ENCODE measurements at places on chromosomes 1 and 21.

- DNase-seq = no peak
These were observed 593.1 kb upstream of the CAMK1G start for GRCh38 chr1:208990456-208990855.

DNA sequence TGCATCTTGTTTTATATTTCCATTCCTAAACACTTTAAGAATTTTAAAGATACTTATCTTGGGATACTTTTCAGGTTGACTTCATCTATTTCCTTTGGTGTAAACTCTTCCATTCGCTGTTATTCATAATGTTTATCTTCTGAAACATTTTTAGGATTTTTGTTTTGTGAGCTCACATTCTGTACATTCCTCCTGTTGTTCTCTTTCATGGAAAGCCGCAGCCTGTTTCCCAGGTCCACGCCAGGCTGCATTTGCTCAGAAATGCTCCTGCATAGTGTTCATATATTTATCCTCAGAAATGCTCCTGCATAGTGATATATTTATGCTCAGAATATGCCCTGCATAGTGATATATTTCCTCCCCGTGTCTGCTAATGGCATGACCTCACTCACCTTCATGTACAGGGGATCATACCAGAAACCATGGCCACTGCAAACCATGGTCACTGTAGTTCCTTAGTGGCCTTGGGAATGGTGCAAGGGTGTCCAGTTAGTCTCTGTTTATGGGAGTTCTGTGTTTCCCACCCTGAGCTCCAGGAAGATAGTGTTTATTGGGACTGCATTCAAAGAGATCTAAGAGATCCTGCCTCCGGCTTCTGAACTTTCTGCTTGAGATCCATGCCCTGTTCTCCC, 153.9 kb upstream of the GREM2 start:
- DNase-seq = no peak

DNA sequence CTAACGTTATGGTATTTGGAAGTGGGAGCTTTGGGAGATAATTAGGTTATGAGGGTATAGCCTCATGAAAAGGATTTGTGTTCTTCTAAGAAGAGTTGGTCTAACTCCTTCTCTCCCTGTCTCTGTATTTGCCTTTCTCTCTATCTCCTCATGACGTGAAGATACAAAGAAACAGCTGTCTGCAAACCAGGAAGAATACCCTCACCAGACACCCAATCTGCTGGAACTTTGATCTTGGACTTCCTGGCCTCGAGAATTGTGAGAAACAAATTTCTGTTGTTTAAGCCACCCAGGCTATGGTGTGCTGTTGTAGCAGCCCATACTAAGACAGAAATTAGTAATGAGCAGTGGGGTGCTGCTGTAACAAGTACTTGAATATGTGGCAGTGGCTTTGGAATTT, 16.1 kb downstream of the C1orf141 start:
- DNase-seq = no peak

GRCh38 chr1:187001198-187001889, 172.6 kb downstream of the PLA2G4A start:
- no peak for DNase-seq

DNA sequence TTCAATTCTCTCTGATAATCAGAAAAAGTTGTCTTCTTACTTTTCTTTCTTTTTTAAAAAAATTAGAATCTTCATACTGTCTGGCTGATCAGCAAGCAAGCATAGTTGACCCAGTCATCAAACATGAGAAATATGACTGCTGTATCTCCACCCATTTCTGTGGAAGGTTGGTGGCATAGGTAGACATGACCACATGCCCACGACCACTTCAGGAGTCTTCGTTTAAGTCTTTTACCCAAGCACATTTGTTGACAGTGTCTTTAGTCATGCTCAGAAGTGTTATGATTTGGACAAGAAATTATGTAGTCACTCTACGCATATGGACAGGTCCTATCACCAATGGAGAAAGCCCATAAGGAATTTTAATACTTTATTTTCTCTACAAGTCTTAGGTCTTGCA, 74.8 kb upstream of the HSPA13 start:
- no peak for DNase-seq

DNA sequence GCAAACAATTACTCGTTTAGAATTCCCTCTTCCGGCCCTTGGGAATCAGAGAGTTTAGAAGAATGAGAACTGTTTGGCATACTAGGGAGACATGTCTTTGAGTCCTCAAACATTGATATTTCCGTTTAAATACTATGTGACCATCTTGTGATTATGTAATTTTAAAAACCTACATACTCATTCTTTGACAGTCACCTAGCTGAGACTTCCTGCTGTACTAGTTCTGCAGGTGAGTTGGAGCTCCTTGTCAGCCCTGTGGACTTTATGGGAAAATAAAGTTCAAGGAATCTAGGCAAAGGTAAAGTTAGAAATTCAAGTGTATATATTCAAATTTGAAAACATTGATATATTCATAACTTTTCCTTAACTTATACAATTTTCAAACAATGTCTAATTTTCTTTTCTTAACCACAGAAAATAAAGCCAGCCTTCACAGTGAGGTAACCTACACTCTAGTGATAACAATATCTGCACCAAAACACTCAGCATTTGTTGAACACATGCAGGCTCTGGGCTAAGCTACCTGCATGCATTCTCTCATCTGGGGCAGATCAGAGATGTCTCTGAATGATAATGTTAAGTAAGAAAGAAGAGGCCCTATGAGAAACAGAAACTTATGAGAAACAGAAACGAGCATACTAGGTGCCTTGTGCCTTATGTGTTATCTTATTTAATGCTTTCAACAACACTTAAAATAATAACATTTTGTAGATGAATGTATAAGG, 67.0 kb upstream of the BACE2 start:
- DNase-seq = no peak

Data from heart left ventricle (tissue), 16 donors.